ENCODE measurements at places on chromosomes 11 and 22.

GRCh38 chr11:97309291-97309690, 919.5 kb downstream of the JRKL start:
- DNase-seq, result no peak

DNA sequence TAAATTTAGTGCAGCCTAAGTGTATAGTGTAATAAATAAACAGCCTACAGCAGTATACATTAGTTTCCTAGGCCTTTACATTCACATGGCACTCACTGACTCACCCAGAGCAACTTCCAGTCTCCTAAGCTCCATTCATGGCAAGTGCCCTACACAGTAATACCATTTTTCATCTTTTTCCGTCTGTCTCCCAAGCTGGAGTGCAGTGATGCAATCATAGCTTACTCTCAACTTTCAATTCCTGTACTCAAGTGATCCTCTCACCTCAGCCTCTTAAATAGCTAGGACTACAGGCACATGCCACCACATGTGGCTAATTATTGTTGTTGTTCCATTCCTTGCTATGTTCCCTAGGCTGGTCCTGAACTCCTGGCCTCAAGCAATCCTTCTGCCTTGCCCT, 54.4 kb downstream of the FCHSD2 start:
- DNase-seq, result no peak

- no peak for DNase-seq
Observed at GRCh38 chr11:109869536-109869935, 223.7 kb upstream of the ZC3H12C start.

GRCh38 chr22:48488611-48489511, 1338.8 kb downstream of the BRD1 start:
- DNase-seq, result peak; percentile 53

GRCh38 chr11:107457205-107457557, 444 bp downstream of the CWF19L2 start:
- DNase-seq, result no peak

DNA sequence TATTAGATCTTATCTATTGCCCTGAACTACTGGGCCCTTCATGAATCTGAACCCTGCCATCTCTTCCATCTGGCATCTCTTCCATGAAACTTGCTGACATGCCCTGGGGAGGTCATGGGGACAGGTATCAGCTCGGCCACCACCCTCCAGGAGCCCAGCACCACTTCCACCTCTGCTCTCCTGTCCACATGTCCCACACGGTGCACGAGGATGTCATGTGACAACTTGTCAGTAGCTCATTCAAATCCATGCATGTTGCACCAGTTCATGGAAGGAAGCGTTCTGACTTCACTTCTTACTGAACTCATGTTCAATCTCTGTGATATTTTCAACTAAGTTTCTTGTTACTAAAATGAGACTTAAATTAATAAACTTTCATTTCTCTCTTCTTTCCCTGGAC, 16.6 kb downstream of the YPEL1 start:
- no peak for DNase-seq

DNA sequence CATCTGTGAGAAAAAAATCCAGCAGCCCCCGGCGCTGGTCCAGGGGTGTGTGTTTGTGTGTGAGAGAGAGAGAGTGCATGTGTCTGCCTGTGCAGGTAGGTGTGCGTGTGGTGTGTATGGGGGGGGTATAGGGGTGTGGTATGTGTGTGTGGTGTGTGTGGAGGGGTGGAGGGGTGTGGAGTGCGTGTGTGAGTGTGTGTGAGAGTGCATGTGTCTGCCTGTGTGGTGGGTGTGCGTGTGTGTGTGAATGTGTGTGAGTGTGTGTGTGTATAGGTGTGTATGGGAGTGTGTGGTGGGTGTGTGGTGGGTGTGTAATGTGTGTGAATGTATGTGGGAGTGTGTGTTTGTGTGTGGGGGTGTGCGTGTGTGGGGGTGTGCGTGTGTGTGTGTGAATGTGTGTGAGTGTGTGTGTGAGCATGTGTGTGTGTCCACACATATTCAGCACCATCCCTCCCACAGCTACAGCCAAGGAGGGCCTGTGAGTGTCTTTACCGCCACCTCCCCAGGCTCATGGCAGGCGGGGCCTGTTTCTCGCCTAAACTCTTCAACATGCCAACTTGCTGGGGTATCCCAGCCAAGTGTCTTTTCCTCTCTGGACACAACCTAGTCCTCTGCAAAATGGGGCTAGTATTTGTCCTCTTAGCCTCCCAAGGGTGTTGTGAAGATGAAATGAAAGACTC, 11.9 kb downstream of the LMO1 start:
- no peak for DNase-seq

DNA sequence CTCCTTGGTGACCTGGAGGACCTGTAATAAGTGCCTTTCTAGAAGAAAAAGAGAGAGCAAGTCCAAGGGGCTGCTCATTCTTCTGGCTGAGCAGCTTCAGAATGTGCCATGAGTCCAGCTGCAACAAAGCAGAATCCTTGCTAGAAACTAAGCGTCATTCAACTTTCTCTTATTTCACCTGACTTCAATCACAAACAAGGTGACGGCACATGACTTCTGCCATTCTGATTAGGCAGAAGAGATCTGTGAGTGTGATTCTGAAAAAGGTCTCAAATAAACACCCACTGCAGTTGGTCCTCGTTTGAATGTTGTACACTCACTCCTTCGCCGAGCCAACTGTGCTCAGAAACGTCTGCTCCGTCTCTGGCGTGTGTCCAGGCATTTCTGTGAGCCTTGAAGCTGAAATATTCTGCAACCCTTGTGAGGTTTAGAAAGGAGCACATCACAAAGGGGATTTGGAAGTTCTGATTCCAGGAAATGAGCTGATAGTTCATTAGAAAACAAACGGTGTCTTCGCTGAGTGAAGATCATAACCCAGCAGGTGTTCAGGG, 623.8 kb upstream of the KIRREL3 start:
- DNase-seq, result peak; percentile 50

DNA sequence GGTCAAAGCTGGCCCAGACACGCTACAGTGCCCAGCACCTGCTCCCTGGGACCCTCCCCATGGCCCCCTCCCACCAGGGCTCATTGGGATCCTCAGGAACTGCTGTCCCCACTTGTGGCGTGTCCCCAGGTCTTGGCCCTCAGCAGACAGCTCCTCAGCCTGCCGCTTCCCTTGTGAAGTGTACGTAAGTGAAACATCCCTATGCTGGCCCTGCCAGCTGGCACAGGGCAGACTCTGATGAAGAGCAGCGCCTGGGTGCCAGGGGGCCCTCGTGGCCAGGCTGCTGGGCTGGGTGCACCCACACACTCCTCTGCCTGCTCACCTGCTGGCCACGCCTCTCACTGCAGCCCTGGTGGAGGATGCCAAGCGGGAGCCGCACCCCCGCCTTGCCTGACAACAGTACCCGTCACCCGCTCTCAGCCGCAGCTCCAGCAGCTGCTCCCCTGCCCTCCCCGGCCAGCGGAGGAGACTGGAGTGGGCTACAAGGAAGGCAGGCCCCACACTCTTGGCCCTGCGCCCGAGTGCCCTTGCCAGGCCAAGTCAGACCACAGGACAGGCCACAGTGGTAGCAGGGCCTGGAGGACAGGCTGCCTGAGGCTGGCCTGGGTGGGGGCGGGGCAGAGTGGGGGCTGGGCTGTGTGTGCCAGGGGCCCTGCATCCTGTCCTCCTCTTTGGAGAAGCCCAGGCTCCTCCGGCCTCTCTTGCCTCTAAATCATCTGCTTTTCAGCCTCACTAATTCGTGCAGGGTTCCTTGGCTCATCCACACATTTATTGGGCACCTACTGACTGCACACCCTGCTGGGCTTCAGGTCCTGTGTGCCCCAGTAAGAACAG, 39.5 kb downstream of the IGF2 start:
- DNase-seq, result no peak

DNA sequence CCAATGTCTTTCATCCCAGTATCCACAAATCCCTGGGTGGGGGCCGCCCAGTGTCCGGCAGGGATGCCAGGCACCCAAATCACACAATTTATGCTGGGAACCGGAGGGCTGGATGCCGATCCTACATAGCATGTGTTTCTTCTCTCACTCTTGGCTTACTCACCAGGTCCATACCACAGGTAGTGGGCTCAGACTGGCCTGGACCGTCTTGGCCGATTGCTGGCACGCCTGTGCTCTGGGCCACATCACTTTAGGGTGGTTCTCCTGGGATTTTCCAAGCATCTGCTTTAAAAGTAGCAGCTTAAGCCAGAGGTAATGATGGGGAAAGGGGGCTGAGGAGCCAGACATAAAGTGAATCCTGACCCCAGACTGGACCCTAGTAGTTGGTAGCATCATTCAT, 22.6 kb upstream of the ALDH3B2 start:
- DNase-seq, result no peak

- DNase-seq, result no peak
Observed at GRCh38 chr22:48560389-48560751, 1267.3 kb downstream of the BRD1 start.

GRCh38 chr11:80831374-80831773, 1390.5 kb upstream of the TENM4 start:
- no peak for DNase-seq

DNA sequence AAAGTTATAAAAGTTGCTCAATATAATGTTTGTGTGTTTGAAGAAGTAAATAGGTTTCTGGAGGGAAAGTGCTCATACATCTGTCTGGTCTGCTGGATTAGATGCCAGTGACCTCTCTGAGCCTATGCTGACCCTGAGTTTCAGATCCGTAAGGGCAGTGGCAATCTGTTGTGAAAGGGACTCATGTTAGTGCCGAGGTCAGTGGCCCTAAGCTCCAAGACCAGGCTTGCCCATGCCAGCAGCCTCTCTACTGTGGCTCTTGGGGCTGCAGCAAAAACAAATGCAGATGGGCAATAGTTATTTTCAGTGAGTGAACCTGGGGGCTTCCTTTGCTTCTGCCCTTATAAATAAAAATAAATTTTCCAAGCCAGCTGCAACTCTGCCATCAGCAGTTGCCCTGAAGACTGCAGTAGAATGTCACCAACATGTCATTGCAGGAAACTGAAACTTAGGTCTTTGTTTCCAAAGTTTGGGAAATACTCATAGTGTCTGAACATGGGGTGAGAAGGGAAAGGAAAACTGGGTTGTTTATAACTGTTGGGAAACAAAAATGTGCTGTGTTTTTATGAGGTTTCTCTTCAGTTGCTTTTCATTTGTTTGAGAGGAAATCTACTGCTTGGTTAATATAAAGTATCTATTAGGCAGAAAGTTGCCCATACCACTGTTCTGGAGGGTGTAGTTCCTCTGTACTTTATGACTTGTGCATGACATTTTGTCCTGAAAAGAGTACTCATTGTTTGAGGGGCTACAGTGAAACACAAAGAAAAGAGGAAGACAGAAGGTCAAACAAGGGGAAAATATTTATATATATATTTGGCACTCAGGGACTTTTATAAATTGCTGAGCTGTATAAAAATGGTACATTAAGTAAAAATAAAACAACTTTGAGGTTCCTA, 9.5 kb upstream of the MS4A4E start:
- no peak for DNase-seq

- no peak for DNase-seq
Observed at GRCh38 chr11:29962243-29962642, 54.6 kb downstream of the KCNA4 start.

DNA sequence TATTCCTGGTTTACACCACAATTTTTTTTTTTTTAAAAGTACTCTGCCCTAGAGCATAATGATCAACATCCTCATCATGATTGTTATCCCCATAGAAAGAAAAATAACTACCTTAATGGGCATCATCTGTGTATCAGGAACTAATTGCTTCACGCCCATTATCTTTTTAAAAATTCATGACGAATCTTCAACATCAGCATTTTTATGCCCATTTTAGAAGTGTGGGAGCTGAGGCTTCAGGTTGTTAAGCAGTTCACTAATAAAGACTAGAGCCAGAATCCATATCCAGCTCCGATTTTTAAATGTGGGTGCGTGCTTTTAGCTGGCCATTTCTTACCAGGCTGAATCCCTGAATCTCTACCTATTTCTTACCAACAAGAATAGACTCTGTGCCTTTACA, 92.9 kb upstream of the KCNA4 start:
- no peak for DNase-seq

DNA sequence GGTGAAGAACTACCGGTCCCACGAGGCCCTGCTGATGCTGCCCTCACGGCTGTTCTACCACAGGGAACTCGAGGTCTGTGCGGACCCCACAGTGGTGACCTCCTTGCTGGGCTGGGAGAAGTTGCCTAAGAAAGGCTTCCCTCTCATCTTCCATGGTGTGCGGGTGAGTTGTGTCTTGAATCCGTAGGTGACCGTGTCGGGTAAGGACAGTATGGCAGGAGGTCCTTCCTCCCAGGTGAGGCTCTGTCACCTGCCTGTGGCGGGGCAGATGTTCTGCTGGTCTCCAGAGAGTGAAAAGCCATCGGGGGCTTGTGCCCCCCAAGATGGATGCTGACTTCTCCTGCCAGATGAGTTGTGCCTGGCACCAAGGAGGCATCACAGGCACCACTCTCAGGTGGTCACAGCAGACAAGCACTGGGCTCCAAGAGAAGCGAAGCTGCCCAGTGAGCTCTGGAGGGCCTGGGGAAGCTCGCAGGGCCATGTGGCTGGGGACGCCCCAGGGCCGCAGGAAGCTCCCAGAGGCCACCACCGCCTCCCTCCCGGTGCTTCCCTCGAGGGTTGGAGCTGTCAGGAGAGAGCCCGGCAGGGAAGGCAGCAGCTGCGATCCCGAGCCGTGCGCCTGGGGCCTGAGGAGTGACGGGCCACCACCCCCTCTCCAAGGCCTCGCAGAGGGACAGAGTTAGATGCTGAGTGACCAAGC, 17.3 kb upstream of the PANX2 start:
- no peak for DNase-seq

GRCh38 chr22:17792299-17792698, 18.0 kb upstream of the BID start:
- DNase-seq, result no peak

DNA sequence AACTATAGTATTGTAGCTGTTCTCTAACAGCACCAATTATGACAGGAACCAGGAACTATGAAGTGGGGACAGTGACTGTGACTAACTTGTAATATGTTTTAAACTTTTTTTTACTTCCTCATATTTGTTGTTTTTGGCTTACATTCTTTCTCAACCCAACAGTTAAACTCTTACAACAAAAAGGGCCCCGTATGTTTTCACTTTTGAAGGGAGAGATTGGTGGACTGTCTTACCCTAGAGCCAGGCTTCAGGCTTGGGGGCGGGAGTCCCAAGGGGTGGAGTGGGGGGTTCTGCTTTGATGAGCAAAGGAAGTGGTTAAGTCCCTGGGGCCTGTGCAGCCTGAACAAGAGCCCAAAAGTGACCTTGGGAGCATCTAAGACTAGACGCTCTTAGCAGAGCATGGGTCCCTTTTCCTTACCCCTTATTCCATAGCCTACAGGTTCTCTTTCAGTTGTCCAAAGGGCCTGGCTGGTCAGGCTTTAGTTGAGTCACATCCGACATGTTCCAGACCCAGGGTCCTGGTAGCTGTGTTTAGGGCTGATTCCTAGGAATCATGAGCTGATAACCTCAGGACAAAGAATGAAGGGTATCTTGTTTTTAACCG, 38.8 kb downstream of the STIM1 start:
- no peak for DNase-seq

GRCh38 chr22:29032014-29032475, 29.6 kb downstream of the C22orf31 start:
- no peak for DNase-seq

- DNase-seq, result no peak
Observed at GRCh38 chr11:96538104-96538503, 148.3 kb downstream of the JRKL start.

- DNase-seq, result no peak
Observed at GRCh38 chr22:19870153-19871022, 15.7 kb upstream of the GNB1L start.

Data from NCI-H446 (cell line).